ENCODE measurements at places on chromosomes 3 and 15.

DNA sequence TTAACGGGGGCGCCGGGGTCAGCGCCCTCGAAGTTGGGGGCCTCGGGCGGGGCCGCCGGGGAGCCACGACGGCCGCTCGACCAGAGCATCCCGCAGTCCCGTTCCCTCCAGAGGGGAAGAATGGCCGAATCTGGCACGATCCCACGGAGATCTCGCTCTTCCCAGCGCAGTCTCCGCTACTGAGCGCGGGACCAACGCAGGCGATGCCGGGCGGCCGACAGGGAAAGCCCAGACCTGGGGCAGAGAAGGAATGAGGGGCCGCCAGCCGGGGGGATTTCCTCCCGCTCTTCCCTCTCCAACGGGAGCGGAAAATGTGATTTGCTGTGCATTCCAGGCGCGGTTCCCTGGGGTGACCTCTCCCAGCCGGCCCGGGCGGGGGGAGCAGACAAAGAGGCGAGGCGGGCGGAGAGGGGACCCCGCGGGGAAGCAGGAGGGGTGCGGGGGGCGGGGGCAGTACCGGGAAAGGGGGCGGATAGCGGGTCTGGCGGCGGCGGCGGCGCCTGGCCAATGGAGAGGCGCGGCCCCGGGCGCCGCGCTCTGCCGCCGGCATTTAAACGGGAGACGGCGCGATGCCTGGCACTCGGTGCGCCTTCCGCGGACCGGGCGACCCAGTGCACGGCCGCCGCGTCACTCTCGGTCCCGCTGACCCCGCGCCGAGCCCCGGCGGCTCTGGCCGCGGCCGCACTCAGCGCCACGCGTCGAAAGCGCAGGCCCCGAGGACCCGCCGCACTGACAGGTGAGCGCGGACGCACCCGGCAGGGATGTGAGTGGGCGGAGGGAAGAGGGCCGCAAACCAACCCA, at the start of gene GREM1:
Gene GREM1, plus strand, starts transcription at position 579 of the 801 bp plus-strand sequence. CDS start 12,687 bp downstream, outside the sequence.
- DNase-seq = no peak

DNA sequence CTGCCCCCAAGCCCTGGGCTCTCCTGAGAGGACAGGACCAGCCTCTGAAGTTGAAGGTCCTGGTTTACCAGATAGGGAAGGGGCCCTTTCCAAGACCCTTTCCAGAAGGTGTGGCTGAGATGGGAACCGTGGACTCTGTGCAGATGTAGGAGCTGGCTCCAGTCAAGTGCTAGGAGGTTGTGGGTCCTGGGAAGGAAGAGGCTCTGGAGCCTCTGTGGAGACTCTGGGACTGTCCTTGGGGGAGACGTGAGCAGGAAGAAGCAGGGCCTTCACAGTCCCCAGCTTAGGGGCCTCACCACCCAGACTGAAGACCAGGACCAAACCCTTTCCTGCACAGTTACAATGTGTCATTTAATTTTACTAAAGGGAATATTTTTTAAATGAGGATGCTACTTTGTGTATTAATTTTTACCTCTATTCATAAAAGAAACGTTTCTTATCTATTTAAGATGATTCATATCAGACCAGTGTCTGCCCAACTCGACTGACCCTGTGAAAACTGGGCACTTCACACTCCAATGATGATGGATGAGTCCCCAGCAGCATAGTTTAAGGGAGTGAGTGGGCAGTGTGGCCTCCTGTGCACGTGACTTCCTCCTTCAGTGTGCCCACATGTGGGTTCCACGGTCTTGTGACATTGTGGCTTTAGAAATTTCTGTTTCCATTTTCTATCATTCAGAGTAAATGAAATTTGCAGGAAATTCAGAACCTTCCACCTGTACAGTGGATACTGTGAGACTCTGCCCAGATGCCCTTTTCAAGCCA, 10.9 kb downstream of the CCR5AS start:
- DNase-seq = no peak

- DNase-seq = no peak
Observed at GRCh38 chr3:43185274-43185982, 79.5 kb upstream of the POMGNT2 start.

DNA sequence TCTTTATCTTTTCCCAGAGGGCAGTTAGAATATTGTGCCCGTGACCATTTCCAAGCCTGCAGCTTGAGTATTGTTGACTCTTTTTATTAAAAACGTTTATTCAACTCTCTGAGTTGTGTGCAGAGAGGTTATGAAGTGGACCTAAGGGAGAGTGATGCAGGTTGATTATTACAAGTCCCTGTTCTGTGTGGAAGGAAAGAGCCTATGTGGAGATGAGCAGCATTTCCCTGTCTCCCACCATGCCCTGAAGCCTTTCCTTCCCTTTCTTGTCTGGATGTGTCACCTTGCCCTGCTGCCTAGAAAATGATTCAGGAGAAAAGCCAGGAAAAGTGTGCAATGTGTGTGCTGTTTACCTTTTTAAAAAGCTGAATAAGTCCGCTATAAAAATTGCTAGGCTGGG, 19.4 kb downstream of the ZPLD1 start:
- DNase-seq = no peak

- no peak for DNase-seq
Observed at GRCh38 chr3:107208100-107208499, 169.1 kb upstream of the CCDC54 start.

- no peak for DNase-seq
Observed at GRCh38 chr3:23864931-23865330, 51.9 kb downstream of the NKIRAS1 start.

DNA sequence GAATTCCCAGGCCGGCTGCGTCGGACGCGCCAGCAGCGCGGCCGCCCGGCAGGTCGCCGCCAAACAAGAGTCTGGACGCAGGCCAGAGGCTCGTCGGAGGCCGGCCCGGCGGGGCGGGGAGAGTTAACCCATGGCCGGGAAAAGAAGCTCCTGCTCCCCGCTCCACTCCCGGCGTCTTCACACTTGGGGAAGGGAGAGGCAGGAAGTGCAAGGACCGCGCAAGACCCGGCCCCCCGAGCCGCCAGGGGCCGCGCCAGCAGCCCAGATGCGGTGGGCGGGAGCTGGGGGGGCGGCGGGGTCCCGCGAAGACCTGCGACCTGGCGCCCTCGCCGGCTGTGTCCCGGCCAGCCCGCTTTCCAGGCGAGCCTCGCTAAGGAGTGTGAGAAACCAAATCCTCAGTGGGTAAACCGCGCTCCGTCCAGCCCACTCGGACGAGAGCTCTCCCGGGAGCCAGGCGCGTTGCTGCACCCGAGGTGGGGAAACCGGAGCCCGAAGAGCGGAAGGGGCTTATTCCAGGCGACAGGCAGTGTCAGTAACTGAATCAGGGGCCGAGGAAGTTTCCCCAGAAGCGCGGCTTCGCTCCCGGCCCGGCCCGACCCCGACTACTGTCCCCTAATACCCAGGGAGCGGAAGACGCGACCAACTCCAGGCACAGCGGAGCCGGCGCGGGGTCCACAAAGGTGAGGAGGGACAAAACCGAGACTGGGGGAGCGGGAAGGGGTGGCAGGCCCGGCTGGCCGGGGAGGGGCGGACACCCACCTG, 721 bp downstream of the ADAMTS7 start:
- no peak for DNase-seq

DNA sequence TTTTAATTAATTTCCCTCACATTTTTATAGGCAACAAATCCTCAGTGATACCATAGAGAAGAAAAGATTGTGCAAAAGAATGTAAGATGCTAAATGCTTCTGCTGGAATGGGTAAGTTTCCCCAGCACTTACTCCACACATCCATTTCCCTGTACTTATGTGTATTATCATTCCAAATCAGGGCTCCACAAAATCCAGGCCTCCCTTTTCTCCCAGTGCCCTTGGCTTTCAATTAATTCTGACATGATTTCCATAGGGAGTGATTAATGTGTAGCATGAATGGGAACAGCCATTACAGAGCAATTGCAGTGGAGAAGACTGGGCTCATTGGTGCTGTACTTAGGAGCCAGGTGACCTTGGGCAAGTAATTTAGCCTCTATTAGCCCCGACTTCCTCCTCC, 41.3 kb upstream of the UBE2E1 start:
- no peak for DNase-seq

DNA sequence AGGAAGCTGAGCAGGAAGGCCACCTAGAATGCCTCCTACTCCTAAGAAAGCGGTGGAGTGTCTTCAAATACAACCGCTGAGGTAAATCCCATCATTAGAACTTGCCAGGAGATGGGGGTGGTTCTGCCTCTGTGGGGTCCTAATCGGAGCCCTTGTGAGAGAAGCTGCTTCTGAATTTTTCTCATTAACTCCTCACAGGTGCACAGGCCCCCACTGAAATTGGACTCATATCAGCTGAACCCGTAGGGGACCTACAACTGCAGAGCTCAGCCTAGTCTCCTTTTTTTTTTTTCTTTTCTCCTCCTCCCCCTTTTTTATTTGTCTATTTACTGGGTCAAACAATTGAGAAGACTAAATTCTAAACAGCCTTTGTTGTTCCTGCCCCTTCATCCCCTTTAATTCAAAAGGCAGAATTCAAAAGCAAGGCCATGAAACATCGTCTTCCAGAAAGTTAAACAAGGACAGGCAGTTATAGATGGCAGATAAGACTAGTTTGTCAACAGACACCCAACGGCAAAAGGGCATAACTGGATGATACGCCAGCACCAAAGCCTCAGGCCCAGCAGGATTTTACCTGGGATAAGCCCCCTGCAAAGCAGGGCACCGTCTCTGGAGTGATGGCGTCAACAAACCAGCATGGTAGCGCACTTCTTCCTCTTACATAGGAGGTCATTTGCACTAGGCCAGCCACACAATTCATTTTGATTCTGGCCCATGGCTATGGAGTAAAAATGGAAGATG, 213.7 kb upstream of the HES1 start:
- no peak for DNase-seq

- no peak for DNase-seq
Observed at GRCh38 chr3:134803051-134803505, 8.0 kb downstream of the EPHB1 start.

DNA sequence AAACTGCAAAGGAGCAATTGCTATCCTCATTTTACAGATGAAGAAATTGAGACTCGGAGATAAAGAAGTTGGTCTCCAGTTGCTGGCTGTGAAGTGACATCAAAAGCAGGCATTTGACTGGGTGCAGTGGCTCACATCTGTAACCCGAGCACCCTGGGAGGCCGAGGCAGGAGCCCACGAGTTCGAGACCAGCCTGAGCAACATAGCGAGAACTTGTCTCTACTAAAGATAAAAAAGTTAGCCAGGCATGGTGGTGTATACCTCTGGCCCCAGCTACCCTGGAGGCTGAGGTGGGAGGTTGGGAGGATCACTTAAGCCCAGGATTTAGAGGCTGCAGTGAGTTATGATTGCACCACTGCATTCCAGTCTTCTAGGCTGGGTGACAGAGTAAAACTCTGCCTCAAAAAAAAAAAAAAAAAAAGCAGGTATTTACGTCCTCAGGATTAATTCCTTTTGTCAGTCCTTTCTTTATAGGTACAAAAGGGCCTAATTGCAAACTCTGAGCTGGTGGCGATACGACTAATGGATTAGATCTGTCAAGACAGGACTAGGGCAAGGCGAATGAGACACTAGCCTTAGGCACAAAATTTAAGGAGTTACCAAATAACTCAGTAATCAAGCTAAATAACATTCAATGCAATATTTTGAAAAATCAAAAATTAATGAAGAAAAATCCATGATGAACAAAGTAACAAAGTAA, 5.9 kb upstream of the DNASE1L3 start:
- DNase-seq = no peak

DNA sequence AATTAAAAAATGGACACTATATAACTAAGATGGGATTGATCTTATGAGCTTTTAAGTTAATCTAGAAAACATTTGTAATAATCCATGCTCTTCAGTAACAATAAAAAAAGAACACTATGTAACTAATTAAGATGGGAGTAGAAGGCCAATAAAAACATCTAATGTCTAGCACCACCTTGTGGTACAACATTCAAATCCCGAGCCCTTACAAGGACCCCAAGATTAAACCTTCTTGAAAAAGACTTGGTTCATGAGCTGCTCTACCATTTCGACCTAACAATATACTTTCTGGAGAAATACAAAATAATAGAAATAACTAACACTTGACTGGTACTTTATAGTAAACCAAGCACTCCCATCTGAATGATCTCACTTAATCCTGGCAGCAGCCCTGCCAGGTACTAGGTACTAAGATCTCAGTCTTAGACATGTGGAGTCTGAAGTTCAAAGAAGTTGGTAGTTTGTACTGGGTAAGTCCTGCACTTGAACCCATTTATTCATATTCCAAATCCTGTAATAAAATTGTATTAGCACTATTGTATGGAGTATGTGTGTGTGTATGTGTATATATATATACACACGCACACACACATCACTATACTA, 21.8 kb downstream of the METTL6 start:
- no peak for DNase-seq

GRCh38 chr3:82053236-82053635, 291.8 kb upstream of the GBE1 start:
- no peak for DNase-seq

GRCh38 chr3:111210003-111210711, 138.5 kb downstream of the NECTIN3 start:
- no peak for DNase-seq

DNA sequence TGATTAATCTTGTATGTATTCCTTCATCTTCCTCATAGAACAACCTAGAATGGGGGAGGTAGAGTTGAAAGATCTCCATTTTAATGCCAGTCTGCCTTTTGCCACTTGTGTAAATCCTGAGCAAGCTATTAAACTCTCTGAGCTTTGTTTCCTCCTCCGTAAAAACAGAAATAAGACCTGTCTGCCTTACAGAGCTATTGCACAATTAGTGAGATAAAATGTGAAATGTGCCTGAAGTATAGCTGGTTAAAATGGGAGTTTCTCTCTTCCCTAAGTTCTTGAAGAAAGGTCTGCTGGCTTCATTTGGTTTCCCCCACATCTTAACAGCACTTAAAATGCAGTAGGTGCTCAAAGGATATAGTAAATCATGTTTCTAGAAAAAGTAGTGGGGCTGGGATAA, 19.0 kb downstream of the ALDH1A2 start:
- no peak for DNase-seq

GRCh38 chr3:50189274-50189673, 2.1 kb upstream of the GNAT1 start:
- no peak for DNase-seq

DNA sequence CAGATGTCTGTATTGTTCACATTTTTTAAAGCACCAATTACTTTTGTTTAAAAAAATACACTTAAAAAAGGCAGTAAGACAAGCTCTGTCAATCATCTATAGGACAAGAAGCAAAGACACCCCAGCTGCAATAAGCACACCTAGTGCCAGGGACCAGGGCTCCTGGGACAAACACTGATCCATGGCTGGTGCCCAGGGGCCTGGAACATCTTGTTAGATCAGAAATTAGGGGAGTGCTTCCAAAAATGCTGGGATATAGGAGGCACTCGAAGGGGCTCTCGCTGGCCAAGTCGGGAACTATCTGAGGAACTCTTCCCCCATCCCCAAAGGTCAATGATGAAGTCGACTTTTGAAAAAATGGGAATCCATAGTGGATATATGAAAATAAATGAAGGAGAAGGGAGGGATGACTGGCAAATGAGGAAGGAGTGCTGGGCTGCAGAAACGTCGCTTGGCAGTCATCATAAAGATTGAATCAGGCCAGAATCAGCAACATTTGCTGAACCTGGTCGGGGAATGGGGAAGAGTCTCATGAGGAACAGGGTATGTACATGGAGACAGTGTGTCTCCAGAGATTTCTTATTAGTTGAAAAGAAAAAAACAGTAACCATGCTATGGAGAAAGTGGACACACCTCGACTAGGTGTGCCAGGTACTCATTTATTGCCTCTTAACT, 28.5 kb downstream of the TSPAN3 start:
- DNase-seq = no peak

- no peak for DNase-seq
Observed at GRCh38 chr15:68343579-68344225, 66.2 kb downstream of the FEM1B start.

All from stimulated activated CD8-positive, alpha-beta memory T cell treated with anti-CD3 and anti-CD28 coated beads, Interleukin-15, amount 100 ng/mL, for 24 hours (primary cell).